ENCODE measurements at places on chromosomes 7 and 10. TPM values are rescaled to one million over a fixed set of nuclear protein-coding genes. Genes with fewer than 3 reads are reported as not detected.

Gene SRRM3
- 11.0 TPM for total RNA-seq

DNA sequence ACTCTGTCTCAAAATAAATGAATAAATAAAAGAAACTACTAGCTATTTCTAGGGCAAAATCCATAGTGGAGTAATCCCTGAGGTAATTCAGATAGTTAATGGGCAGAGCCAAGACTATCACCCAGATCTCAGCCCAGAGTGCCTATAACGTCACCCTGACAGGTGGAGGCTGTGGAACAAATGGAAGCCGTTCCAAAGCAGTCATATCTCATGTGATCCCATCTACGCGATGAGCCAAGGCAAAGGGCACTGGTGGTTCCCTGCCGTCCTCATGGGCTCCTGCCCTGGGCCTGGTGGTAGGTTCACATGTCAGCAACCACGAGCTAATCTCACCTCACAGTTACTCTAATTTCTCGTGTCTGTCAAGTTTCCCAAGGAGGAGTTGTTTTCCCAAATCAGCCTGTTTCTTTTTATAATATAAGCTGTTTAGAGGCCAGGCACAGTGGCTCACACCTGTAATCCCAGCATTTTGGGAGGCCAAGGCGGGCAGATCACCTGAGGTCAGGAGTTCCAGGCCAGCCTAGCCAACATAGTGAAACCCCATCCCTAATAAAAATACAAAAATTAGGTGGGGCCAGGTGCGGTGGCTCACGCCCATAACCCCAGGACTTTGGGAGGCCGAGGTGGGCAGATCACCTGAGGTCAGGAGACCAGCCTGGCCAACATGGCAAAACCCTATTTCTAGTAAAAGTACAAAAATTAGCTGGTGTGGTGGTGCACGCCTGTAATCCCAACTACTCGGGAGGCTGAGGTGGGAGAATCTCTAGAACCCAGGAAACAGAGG, 22.5 kb upstream of the ASCC1 start:
- H3K27me3 ChIP-seq, result no peaks in the 10 kb centered on the region
- H3K36me3 ChIP-seq, result peaks cover 10% of the 10 kb centered on the region
- no peak overlapping the region for H3K4me3 ChIP-seq
- no peak for DNase-seq
- no peaks in the 10 kb centered on the region for H3K4me1 ChIP-seq

GRCh38 chr7:95430864-95431263, 4.0 kb downstream of the PON2 start:
- no peaks in the 10 kb centered on the region for H3K4me1 ChIP-seq
- no peak overlapping the region for H3K27ac ChIP-seq
- H3K4me3 ChIP-seq, result no peak overlapping the region
- H3K36me3 ChIP-seq, result peaks cover 10% of the 10 kb centered on the region
- no peaks in the 10 kb centered on the region for H3K27me3 ChIP-seq

- peaks cover 29% of the 10 kb centered on the region for H3K27me3 ChIP-seq
- no peaks in the 10 kb centered on the region for H3K36me3 ChIP-seq
- no peak overlapping the region for H3K27ac ChIP-seq
- no peaks in the 10 kb centered on the region for H3K4me1 ChIP-seq
These were observed 3.6 kb upstream of the ARID5B start for GRCh38 chr10:61897671-61898434.

DNA sequence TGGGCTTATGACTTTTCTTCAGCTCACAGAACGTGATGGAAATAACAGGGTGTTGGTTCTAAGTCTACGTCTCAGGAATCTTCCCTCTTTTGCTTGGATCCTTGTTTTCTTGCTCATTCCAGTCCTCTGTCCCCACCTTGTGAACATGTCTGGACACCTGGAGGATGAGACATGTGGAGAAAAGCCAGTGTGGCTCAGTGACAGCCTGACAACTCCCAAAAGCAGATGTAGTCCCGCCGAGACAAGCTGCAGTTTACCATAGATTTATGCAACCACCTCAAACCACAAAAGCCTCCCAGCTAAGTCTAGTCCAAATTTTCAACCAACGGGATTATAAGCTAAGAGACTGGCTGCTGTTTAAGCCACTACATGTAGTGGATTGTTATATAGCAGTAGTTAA, 476.1 kb downstream of the SH2D4B start:
- no peaks in the 10 kb centered on the region for H3K4me1 ChIP-seq
- H3K27ac ChIP-seq, result no peak overlapping the region
- no peak for DNase-seq
- no peaks in the 10 kb centered on the region for H3K27me3 ChIP-seq
- H3K36me3 ChIP-seq, result no peaks in the 10 kb centered on the region
- no peak overlapping the region for H3K4me3 ChIP-seq

Gene KEL
- 0.72 TPM for total RNA-seq

GRCh38 chr7:71144963-71145362, 13.0 kb downstream of the GALNT17 start:
- H3K27ac ChIP-seq, result no peak overlapping the region
- no peaks in the 10 kb centered on the region for H3K27me3 ChIP-seq
- no peak for DNase-seq
- peaks cover 55% of the 10 kb centered on the region for H3K36me3 ChIP-seq

GRCh38 chr10:50324680-50325393, 73.5 kb upstream of the ASAH2 start:
- peaks cover 4% of the 10 kb centered on the region for H3K4me1 ChIP-seq
- H3K27me3 ChIP-seq, result no peaks in the 10 kb centered on the region
- no peak for DNase-seq
- no peak overlapping the region for H3K27ac ChIP-seq
- H3K4me3 ChIP-seq, result no peak overlapping the region

DNA sequence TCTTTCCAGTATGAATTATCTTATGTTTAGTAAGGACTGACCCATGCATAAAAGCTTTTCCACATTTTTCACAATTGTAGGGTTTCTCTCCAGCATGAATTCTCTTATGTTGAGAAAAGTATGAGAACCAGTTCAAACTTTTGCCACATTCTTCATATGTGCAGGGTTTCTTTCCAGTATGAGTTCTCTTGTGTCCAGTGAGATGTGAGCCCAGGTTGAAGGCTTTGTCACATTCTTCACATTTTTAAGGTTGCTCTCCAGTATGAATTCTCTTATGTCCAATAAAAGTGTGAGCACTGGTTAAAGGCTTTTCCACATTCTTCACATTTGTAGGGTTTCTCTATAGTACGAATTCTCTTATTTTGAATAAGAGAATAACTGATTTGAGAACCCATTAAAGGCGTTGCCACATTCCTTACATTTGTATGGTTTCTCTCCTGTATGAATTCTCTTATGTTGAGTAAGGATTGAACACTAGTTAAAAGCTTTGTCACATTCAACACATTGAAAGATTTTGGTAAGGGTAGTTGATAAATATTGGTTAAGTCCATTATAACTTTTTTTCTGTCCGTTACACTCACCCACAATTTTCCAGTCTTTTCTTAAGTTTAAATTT, 911.0 kb upstream of the ZNF722 start:
- no peak overlapping the region for H3K4me3 ChIP-seq
- DNase-seq, result no peak
- no peaks in the 10 kb centered on the region for H3K4me1 ChIP-seq
- H3K27me3 ChIP-seq, result no peaks in the 10 kb centered on the region
- peaks cover 9% of the 10 kb centered on the region for H3K36me3 ChIP-seq
- H3K27ac ChIP-seq, result no peak overlapping the region

DNA sequence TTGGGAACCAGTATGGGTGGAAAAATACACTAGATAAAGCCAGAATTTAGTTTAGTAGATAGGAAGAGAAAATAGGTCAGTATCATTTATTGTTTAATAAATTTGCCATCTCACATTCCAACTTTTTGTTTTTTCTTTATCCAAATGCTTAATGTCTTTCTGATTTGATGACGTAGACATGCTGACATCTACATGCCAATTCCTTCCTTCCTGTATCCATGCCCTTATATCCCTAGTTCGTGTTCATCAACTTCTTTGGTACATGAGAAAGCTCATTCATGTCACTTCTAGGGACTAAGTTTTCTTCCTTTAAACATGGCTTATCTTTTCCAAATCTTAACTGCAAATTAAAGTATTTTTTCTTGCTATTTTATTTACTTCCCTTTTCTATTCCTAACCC, 30.5 kb upstream of the ING3 start:
- H3K4me1 ChIP-seq, result no peaks in the 10 kb centered on the region
- no peak overlapping the region for H3K4me3 ChIP-seq

DNA sequence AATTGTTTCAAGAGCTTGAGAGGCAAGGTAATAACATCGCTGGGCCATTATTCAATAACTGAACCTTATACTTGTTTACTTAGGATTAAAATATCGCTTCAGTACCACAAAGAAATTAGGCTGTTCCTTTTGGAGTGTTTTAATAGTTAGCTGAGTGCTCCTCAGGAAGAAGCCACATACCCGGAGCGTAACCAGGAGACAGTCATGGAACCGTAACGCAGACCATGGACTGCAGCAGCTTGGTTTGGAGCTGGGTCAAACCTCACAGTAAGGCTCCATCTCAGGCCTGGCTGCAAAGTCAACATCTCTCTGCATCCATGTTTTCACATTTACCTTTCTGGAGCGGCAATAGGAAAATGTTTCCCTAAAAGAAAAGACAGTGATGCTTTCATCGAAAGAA, 599.0 kb downstream of the TNS3 start:
- H3K27me3 ChIP-seq, result no peaks in the 10 kb centered on the region
- no peaks in the 10 kb centered on the region for H3K4me1 ChIP-seq
- DNase-seq, result no peak
- H3K4me3 ChIP-seq, result no peak overlapping the region
- H3K27ac ChIP-seq, result no peak overlapping the region

Measured in H9 (cell line).